ENCODE measurements at places on chromosomes 5 and 9.

GRCh38 chr5:95554331-95554646 lies 488 bp downstream of the SKIC3 start:
- DNase-seq = no peak

DNA sequence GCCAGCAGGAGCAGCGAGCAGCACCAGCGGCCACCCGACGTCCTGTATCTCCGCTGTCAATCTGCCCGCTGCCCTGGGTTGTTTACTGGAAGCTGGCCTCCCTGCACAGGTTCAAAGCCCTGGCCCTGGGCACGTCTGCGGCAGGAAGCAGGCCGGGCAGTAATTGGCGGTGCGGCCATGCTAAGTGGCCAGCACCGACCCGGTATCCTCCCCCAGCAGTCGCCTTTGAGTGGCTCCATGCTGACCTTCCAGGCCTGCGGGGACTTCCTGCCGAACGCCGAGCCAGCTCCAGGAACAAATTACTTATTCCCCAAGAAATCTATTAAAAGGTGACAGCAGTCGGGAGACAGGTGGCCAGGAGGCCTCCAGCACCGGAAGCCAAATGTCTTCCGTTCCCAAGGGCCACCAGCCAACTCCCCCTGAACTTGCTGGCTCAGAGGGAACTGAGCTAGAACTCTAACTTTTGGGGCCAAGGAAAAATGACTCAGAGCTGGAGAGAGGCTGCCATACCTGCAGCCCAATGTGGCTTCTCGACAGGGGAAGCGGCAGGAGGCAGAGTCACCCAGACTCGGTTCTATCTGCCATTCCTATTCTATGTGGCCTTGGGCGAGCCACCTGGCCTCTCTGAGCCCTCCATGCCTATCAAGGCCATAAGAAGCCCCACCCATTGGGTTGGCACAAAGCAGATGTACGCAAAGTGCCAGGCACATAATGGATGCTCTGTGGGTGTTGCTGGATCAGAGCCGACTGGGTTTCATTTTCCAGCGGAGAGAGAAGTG lies 13.7 kb upstream of the PSMB7 start:
- no peak for DNase-seq

GRCh38 chr9:22073349-22073748 lies 64.2 kb upstream of the CDKN2B start:
- no peak for DNase-seq

DNA sequence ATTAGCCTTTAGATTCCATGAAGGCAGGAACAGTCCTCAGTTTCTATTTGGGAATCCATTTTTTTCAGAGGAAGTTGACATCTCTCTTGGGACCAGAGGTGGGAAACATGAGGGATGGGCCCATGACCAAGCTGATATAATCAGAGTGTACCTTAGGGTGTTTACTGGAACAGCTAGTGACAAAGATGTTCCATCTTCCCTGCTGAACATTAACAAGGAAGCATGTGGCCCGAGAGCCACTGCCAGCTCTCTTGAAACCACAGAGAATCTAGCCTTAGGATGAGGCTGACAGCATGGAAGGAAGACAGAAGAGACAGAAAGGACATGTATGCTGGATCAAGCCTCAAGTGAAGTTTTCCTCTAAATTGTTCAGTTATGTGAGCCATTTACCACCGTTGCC lies 16.0 kb downstream of the AQP3 start:
- DNase-seq = no peak

DNA sequence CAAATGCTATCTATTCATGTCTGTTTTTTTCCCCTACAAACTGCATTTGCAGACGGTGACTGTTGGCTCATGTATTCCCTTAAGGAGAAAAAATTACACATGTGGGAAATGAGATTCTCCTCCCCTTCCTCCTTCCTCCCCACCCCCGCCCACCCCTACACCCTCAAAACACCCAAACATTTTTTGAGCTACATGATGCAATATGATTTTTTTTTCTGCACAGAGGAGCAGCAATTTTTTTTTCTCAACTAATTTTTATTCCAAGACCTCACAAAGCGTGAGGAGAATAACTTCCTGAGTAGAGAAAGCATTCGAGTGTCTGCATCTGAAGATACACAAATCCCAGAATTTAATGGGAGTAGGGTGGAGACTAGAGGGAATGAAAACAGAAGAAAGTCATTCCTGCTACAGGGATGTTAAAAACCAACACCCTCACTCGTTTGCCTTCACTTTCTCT lies 118.1 kb downstream of the PRDM6 start:
- no peak for DNase-seq

GRCh38 chr9:96141666-96142065 lies 160.3 kb downstream of the HSD17B3 start:
- DNase-seq = no peak

- DNase-seq = no peak
Measured at GRCh38 chr9:14316602-14317300, 2.8 kb upstream of the NFIB start.

- DNase-seq = no peak
Measured at GRCh38 chr9:114372921-114373448, 14.8 kb downstream of the AKNA start.

DNA sequence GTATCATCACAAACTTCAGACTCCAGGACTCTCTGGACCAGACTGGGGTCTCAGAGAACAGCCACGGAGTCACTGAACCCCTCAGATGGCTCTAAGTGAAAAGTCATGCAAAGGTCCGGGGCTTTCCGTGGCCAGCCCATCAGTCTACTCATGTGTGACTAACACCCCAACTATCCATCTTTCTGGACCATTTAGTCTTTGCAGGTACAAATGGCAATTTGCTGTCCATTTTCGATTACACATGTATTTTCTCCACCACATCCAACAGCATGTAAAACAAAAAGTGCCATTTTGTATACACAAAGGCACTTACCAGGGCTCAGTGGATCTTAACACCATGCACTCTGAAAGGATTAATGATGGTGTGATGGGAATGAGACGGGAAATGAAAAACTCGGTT lies 387.7 kb downstream of the BNC2 start:
- no peak for DNase-seq

- no peak for DNase-seq
Measured at GRCh38 chr9:72332351-72332750, 32.7 kb downstream of the ZFAND5 start.

DNA sequence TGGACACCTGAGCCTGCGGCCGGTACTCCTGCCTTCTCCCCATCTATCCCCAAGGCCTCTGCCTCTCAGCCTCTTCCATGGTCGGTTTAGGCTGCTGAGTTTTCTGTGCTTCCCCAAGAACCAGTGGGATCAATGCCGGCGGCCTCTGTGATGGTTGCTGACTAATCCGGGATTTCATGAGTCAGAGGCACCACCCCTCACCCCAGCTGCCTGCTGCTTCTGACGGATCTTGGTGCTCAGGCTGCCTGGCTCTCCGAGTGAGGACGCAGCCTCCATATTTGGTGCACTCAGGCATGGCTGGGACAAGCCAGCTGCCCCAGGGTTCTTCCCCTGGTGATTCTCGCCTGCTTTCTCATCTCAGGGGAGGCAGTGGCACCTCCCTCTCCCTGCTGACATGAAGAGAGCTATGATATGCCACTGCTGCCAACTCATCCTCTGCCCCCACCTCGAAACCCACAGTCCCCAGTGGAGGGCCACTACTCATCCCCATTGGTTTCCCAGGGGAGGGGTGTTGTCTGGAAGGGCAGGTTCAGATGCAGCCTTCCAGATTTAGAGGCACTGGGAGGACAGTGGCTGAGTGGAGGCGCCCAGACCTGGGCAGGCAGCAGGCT lies 3.3 kb upstream of the MAN1B1 start:
- no peak for DNase-seq

GRCh38 chr9:124140941-124141568 lies 116.7 kb upstream of the NEK6 start:
- DNase-seq = no peak

GRCh38 chr9:136344544-136345280 lies 17.4 kb downstream of the GPSM1 start:
- no peak for DNase-seq

GRCh38 chr9:74493512-74493911 lies 3.6 kb upstream of the RORB start:
- DNase-seq = no peak

DNA sequence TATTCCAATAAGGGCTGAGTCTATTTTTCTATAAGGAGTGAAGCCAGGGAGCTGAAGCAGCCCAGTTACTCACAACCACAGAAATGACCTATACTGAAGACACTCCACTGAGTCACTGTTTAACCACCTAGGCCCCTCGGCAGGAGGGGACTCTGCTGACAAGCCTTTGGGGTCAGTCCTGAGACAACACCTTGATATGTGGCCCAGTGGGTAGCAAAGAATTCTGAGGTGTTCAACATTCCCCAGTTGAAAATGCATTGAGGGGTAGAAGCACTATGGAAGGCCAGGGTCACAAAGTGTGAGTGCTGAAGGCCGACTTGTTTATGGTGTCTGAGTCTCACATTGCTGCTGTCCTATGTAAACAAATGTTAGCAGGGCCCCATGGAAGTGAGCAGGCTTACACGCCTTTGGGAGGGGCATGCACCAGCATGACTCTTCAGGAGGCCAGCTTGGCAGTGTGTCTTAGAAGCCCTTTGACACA lies 112.6 kb upstream of the NFIL3 start:
- no peak for DNase-seq

GRCh38 chr9:16928179-16928945 lies 57.9 kb upstream of the BNC2 start:
- no peak for DNase-seq

GRCh38 chr5:15687401-15687800 lies 187.4 kb downstream of the FBXL7 start:
- DNase-seq = no peak

DNA sequence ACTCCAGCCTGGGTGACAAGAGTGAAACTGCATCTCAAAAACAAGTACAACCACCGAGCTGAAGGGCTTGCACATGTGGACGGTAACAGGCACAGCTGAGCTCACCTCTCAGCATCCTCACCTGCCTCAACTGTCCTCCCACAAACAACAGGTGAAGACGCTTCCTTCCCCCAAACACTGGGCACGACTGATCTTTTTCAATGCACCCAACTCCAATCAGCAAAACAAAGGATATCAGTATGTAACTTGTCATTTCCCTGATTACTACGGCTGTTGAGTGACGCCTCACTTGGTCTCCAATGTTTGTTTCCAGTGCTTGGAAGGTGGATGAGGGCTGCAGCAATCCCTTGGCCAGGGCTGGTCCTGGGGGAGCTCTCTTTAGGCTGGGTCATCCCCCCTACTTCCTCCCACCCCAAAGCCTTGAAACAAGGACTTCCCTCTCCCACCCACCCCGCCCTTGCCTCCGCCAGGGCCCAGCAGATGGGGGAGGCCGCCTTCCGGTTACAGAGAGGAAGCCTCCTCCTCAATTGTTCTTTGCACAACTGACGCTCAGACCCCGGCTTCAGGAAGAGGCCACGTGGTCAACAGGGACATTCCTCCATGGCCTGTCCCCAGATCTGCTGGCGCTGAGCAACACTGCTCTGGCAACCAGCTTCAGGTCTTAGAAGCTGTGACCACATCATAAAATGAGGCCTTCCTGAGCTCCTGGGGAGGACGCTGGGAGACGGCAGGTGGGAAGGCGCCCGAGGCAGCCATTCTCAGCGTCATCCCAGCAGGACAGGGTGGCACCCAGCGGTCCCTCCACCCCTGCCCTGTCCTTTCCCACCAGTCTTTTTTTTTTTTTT lies 5.9 kb downstream of the FAM78A start:
- no peak for DNase-seq

DNA sequence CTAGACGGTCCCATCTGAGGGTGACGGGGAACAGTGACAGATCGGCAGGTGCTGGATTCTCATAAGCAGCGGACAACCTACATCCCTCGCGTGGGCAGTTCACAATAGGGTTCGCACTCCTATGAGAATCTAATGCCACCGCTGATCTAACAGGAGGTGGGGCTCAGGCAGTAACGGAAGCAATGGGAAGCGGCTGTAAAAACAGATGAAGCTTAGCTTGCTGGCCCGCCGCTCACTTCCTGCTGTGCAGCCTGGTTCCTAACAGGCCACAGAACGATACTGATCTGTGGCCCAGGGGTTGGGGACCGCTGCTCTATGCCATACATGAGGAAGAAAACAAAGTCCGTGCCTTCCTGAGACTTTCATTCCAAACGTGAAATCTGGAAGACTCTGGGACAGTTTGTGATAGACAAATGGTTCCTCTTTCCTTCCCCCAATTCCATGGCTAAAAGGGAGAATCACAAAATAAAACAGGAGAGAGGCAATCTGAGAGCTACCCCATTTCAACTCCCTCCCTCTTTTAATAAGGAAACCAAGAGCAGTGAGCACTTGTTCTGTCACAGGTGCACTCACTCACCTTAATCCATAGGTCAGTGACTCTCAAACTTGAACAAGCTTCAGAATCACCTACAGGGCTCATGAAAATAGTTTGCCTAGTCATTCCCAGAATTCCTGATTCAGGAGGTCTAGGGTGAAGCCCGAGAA lies 12.1 kb downstream of the PDCL start:
- DNase-seq = no peak

DNA sequence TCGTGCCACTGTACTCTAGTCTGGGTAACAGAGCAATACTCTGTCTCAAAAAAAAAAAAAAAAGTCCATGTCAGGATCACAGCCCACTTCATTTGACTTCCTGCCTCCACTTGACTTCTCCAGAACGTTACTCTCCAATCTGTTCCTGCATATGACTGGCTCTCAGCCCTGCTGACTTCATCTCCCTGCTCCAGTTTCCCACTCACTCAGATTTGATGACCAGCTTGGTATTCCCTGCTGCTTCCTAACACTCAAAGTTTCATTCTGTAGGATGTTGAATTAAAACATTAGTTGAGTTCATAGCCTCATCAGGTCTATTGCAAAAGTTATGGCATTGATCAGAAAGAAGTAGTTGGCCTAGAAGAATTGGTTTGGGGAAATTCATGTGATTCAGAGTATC lies 52.3 kb downstream of the UGCG start:
- no peak for DNase-seq

GRCh38 chr5:14685757-14686156 lies 21.2 kb downstream of the OTULIN start:
- DNase-seq = peak; percentile 41

- no peak for DNase-seq
Measured at GRCh38 chr5:76805821-76806505, 12.9 kb upstream of the F2RL1 start.

- no peak for DNase-seq
Measured at GRCh38 chr9:127567730-127568617, 44.1 kb upstream of the STXBP1 start.

GRCh38 chr5:116773926-116774325 lies 199.3 kb upstream of the SEMA6A start:
- no peak for DNase-seq

GRCh38 chr5:89351222-89351621 lies 468.2 kb upstream of the MEF2C start:
- DNase-seq = no peak

DNA sequence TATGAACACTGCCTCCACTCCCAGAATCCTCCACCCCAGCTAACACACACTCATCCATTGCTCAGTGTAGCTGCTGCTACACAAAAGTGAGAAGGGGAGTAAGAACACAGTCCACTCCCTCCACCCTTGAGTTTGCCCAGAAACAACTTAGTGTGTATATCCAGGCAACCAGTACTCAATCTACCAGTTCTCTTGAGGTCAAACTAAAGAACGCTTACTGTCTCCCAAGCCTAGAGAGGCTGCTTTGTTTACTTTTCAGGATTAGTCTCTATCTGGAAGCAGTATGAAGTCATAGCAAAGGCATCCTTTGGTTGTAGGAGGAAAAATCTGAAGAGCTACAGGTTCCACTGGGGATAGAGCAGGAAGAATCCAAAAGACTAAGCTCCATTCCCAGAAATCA lies 296.3 kb downstream of the KCNN2 start:
- no peak for DNase-seq

- DNase-seq = no peak
Measured at GRCh38 chr5:119353686-119354366, 2.0 kb upstream of the TNFAIP8 start.

GRCh38 chr5:82635561-82636288 lies 357.6 kb upstream of the RPS23 start:
- DNase-seq = no peak

- no peak for DNase-seq
Measured at GRCh38 chr9:87152256-87152655, 204.9 kb upstream of the GAS1 start.
